ENCODE measurements at places on chromosomes 1 and 21.

- no peak for DNase-seq
Measured at GRCh38 chr1:7077136-7077535, 291.9 kb downstream of the CAMTA1 start.

GRCh38 chr1:212215910-212216309 is 69.3 kb upstream of the PPP2R5A start:
- DNase-seq: no peak

DNA sequence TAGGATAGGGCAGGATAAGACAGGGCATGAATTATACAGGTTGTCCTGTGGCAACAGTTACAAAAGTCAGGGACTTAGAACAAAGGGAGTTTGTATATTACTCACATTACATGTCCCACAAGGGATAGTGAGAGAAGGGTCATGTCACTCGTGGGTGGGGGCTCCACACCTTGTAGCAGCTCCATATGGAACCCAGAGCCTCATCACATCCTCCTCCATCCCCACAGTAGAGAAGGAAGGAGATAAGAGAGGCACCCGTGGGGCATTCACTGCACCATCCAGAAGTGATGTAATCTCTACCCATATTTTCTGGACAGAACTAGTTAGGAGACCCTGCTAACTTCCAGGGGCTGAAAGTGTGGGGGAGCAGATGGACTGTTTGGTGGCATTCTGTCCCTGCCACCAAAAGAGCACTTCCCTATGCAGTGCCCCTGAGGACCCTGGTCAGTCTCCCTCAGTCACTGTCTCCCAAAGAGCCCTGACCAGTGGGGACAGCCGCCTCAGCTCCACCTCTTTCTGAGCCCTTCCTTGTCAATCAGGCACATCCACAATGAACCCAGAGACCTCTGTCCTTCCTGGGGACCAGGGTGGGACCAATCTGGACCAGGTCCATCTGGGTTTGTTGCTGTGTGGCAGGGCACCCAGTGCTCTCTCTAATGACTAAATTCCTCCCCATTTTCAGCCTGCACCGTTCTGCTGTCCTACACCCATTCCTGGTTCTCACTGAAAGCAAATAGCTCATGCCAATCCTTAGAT is 154.8 kb upstream of the ETV3 start:
- no peak for DNase-seq

GRCh38 chr1:214977110-214977509 is 105.4 kb upstream of the KCNK2 start:
- DNase-seq: no peak

DNA sequence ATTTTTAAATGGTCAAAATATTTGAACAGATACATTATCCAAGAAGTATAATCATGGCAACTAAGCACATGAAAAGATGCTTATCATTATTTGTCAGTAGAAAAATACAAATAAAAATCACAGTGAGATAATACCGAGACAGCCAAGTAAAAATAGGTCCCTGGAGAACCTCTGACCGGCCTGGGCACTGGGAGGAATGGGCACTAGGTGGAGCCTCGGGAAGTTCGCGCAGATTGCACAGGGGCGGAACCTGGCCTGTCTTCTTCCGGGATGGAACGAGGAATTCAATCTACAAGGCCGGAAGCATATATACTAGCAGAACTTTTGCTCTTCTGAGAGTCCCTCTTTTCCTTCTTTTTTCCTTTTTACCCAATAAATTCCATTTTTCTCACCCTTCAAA is 148.5 kb upstream of the CHRM3 start:
- no peak for DNase-seq

- no peak for DNase-seq
Measured at GRCh38 chr1:179318491-179318890, 24.9 kb downstream of the SOAT1 start.

- DNase-seq: no peak
Measured at GRCh38 chr1:147099192-147099591, 73.1 kb downstream of the PRKAB2 start.

GRCh38 chr1:156525856-156526489 is 25.4 kb upstream of the MEF2D start:
- no peak for DNase-seq

GRCh38 chr1:153494976-153495535 is 34.6 kb upstream of the S100A7 start:
- peak; percentile 76 for DNase-seq

DNA sequence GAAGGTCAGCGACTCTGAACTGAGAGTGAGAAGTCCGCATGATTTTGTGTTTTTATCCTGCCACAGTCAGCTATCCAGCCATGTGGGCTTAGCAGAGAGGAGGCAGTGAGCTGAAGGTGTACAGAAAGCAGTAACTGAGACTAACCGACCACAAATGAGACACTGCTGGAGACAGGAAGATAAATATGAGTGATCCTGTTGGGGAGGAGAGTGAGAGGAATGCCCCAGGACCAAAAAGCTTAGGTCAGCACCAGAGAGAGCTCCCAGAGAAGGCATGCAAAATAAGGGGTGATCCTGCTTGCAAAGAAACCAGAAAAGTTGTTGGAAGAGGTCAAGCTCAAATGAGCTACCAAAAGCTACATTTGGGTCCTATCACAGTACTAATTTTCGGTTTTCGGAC is 63.7 kb downstream of the HLCS start:
- no peak for DNase-seq

GRCh38 chr1:107432108-107432507 is 291.3 kb downstream of the NTNG1 start:
- no peak for DNase-seq

- DNase-seq: no peak
Measured at GRCh38 chr1:207431508-207431907, 22.6 kb upstream of the CR2 start.

GRCh38 chr21:43353282-43354025 is 73.5 kb downstream of the SIK1 start:
- no peak for DNase-seq

GRCh38 chr1:99544328-99544727 is 101.6 kb upstream of the PALMD start:
- no peak for DNase-seq

DNA sequence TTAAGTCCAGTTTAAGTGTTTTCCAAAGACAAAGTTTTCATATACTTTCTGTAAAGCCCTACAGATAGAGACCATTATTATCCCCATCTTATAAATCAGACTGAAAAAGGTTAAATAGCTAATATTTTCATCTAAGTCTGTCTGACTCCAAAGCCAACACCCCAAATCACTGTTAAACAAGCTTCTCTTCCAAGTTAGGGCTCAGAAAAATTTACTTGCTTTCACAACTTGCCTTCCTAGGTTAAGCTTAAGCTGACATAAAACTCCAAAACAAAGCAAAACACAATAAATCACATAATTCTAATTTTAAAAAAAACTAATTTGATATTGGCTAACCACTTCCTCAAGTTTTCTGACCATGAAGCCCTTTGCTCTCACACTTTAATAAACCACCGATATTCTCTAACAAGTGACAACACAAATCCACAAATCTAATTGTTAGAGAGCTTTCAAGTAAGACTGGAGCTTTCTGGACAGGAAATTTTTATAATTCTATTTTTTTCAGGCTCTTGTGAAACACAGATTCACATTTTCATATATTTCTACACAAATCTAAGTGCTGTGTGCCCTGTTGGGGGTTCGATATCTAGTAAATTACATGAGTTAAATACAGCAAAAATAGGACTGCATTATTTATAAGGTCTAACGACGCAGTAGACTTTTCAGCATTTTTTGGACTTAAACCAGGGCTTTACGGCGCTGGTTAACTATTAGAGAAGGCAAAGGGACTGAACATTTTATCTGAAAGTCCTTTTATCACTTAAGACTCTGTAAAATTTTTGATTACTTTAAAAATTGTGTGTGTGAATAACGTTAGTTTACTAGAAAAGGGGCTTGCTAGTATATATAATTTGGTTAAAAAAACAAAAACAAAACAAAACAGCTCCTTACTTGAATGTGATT is 2.1 kb downstream of the GNG12 start:
- DNase-seq: no peak

DNA sequence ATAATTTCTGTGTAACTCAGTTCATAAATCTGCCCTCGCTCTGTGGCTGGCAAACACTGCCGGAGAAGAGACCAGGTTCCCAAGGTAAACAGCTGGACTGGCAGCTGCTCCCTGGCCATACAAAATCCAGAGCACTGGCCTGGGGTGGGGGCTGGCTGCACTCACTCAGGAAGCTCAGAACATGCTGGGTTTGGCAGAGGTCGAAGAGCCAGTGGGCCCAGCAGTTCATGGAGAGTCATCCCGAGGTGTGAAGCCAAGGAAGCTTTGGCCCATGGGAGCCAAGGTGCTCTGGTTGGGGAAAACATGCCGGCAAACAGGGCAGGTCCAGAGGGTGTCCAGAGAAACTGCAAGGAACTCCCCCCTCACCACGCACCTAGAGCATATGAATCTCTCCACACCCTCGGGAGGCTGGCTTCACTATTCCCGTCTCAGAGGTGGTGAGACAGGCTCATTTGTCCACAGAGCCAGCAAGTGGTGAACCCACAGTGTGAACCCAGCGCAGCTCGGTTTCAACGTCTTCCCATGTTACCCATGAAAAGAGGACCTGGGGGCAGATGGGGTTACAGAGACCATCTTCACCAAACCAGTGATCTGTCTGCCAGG is 102.4 kb downstream of the DMRTB1 start:
- no peak for DNase-seq

DNA sequence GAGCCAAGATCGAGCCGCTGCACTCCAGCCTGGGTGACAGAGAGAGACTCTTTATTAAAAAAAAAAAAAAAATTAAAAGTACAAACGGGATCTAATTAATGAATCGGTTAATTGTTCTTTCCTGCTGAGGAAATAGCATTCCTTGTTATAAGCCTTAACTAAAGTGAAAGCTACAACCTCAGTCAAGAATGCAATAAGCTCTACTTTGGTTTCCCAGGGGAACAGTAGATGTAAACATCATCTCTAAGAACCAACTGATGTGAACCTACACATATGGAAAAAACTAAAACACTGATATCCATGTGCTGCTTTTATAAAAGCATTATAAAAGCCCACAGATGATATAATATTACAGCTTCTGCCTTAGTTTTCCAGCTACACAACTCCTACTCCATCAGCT is 41.9 kb downstream of the LPGAT1 start:
- no peak for DNase-seq

DNA sequence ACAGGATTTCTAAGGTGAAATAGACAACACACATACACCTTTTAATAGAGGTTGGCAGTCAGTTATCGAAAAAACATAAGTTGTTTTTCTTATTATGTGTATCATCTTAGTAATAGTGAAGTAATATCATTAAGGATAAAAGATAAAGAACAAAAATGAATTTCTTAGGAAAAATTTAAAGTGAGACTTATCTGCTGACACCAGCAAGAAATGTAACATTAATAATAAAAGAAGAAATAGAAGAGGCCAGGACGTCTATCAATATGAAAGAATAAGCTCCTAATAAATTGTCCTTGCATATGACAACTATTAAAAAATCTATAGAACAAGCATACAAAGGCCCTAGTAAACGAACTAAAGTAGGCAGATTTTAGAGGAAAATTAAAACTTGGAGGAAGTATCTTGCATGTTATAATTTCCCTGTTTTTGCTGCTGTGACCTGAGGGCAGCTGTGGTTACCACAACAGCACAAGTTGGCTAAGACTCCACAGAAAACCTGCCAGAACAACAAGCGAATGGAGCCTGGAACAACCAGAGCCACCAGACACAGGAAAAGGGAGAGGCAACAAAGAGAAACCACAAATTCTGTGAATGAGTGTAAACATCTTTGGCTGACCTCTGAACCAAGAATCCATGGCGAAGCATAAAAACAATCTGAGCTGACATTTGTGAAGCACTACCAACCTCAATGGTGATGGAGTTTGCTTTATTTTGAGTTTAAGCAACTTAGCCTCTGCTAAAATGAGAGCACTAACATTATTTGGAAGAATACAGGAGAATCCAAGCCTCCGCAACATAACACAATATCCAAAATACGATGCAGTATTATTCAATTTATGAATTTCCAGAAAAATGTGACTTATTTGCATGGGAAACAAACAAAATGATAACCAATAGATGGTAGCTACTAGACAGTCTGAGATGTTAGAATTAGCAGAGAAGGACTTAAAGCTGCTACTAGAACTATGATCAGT is 207.5 kb downstream of the KCNT2 start:
- no peak for DNase-seq

GRCh38 chr1:38098101-38098847 is 51.7 kb upstream of the POU3F1 start:
- DNase-seq: no peak

GRCh38 chr1:153544453-153545066 is 1.0 kb downstream of the S100A4 start:
- no peak for DNase-seq

GRCh38 chr21:14321042-14321441 is 61.9 kb downstream of the HSPA13 start:
- DNase-seq: no peak

- no peak for DNase-seq
Measured at GRCh38 chr1:216788671-216789070, 65.4 kb upstream of the ESRRG start.

- DNase-seq: no peak
Measured at GRCh38 chr1:228073061-228073856, 9.2 kb upstream of the ARF1 start.

DNA sequence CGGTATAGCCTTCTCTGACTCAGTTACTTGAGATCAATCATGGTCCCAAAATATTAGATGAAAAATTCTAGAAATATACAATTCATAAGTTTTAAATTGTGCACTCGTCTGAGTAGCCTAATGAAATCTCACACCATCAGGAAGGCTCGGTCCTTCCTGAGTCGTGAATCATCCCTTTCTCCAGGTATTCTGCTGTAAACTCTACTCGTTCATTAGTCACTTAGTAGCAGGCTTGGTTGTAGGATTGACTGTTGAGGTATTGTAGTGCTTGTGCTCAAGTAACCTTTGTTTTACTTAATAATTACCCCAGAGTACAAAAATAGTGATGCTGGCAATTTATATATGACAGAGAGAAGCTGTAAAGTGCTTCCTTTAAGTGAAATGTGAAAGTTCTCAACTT is 238.7 kb downstream of the OLFM3 start:
- DNase-seq: no peak

- no peak for DNase-seq
Measured at GRCh38 chr1:219066631-219067349, 106.9 kb upstream of the LYPLAL1 start.

DNA sequence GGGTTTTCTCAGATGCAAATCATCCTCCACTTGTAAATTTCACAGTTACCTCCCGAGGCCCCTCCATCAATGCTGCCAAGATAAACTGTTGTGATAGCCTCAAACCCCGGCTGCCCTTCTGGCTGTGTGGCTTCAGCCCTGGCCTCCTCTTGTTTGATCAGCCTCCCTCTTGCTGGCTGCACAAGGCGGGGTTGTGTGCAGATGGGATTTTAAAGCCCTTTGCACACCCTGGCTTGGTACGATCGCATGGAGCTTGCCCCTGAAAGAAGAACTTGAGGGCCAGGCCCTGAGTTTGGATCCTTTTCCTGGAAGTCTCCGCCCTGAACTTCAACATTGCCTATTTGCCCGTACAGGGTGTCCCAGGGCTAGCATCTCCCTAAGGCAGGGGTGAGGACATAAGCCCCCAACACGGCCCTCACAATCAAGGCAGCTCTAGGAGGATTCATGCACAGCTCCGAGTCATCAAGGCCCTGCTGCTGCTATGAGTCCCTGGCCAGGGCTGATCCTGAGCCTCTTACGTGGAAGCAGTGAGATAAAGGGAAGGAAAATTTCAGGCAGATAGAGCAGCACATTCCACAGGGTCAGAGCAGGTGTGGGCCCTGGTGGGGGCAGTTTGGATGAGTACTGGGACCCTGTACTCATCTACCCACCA is 181.2 kb upstream of the VAMP3 start:
- no peak for DNase-seq

GRCh38 chr21:37905291-37905690 is 11.0 kb downstream of the KCNJ6 start:
- no peak for DNase-seq

GRCh38 chr1:208189183-208189582 is 55.0 kb downstream of the PLXNA2 start:
- no peak for DNase-seq

- no peak for DNase-seq
Measured at GRCh38 chr1:41591891-41592290, 107.4 kb upstream of the EDN2 start.

All from stimulated activated CD4-positive, alpha-beta T cell treated with anti-CD3 and anti-CD28 coated beads, Interleukin-1b, Interleukin-23, amount 100 ng/mL, for 24 hours (primary cell).